ENCODE measurements at places on chromosomes 4 and X.

GRCh38 chrX:56068274-56068758, 163.8 kb upstream of the KLF8 start:
- DNase-seq, result peak; percentile 1

- DNase-seq, result no peak
These were observed 109.5 kb upstream of the CENPE start for GRCh38 chr4:103307453-103308247.

DNA sequence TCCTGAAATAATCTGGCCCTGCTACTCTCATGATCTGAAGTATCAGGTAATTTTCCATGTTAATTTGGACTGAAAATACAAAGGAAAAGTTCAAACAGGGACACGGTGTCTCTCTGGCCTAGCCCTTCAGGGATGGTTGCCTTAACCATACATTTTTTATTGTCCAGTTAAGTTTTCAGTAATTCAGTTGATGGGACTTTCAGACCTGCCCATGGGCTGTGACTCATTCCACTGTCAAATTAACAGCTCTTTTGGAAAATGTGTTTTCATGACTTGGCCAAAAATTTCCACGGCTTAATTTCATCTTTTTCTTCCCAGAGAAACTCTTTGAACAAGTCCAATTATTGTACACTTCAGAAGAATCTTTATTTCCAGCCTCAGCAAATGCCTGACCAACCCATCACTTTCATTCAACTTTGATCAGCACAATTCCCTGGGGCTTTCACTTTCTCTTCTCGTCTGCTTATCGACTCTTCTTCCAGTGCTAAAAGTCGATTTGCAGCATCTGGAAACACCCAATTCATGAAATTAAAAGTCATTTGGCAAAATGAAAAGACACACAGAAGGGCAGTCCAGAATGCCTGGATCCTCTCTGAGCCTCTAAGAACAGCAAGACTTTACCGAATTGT, 293.9 kb downstream of the RAB28 start:
- no peak for DNase-seq

DNA sequence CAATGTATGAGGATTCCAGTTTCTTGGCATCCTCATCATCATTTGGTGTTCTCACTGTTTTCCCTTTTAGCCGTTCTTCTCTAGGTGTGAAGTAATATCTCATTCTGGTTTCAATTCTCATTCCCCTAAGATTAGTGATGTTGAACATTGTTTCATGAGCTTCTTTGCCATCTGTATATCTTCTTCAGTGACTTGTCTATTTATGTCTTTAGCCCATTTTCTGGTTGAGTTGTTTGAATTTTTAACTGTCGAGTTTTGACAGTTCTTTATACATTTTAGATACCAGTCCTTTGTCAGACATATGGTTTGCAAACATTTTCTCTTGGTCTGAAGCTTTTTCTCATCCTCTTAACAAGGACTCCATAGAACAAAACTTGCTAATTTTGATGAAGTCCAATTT, 101.1 kb downstream of the NHSL2 start:
- DNase-seq, result no peak

Data from activated CD8-positive, alpha-beta T cell treated with anti-CD3 and anti-CD28 coated beads for 36 hours (primary cell).